ENCODE measurements at places on chromosomes 4 and X.

- no peak for DNase-seq
Observed at GRCh38 chr4:16676230-16676770, 222.1 kb downstream of the LDB2 start.

DNA sequence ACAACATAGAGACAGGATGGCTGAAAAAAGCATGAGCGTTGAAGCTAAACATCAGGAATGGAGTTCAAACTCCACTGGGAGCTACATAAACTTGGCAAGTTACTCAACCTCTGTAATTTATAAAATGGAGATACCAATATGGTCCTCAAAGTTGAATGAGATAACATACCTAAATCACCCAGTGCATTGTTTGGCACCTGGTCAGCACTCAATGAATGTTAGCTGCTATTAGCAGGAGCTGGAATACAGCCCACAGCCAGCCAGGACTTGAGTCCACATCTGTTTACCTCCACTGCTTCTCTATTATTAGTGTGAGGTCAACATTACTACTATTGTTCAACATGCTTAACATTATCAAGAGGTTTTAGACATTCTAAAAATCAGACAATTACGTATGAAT, 97.9 kb downstream of the NR3C2 start:
- no peak for DNase-seq

GRCh38 chr4:48173056-48173991, 39.3 kb upstream of the TXK start:
- no peak for DNase-seq

DNA sequence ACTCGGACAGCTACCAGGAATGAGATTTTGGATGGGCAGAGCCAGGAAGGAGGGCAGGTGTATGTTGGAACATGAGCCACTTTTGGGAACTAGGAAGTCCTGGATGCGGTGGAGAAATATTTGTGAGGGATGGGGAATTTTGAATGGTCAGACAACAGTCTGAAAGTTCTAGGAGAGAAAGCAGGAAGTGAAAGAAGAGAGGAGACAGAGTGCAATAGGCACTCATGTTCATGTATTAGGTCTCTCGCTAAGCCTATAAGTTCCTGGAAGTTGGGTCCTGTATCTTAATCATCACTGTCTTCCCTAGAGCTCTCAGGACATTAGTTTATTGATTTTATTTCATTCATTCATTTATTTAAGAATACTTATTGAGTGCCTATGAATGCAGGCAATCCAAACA, 65.7 kb upstream of the CITED1 start:
- DNase-seq, result no peak

GRCh38 chr4:128980816-128981326, 112.5 kb downstream of the SCLT1 start:
- no peak for DNase-seq

GRCh38 chrX:5823903-5824302, 404.8 kb downstream of the NLGN4X start:
- no peak for DNase-seq
